Lower leg skin (tissue), 4 donors: ENCODE measurements at places on chromosomes 11 and 22. TPM values are rescaled to one million over a fixed set of nuclear protein-coding genes. Genes with fewer than 3 reads are reported as not detected.

DNA sequence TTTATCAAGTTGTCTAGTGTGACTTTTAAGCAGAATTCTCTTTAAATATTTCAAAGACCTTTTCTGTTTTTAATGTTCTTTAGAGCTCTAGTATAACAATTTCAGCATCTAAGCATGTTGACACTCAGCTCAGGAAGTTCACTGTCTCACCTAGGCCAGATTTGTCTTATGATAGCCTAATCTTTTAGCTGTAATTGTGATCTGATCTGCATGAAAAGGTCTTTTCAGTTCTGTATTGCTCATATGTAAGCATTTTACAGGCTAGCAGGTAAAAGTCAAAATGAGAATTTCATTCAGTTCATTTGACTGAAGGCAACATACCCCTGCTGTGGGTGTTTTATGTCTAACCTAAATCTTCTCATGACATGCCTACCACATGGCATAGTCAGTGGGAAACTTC is 46.7 kb upstream of the SLC37A2 start:
- no peak for DNase-seq

GRCh38 chr22:40694411-40694810 is 15.1 kb downstream of the MCHR1 start:
- no peak for DNase-seq

GRCh38 chr11:2187280-2187707 is 15.7 kb upstream of the TH start:
- DNase-seq: no peak

GRCh38 chr22:41048791-41049717 is 43.3 kb upstream of the EP300 start:
- DNase-seq: peak; percentile 34

GRCh38 chr11:128520888-128521681 is 66.3 kb downstream of the ETS1 start:
- no peak for DNase-seq

DNA sequence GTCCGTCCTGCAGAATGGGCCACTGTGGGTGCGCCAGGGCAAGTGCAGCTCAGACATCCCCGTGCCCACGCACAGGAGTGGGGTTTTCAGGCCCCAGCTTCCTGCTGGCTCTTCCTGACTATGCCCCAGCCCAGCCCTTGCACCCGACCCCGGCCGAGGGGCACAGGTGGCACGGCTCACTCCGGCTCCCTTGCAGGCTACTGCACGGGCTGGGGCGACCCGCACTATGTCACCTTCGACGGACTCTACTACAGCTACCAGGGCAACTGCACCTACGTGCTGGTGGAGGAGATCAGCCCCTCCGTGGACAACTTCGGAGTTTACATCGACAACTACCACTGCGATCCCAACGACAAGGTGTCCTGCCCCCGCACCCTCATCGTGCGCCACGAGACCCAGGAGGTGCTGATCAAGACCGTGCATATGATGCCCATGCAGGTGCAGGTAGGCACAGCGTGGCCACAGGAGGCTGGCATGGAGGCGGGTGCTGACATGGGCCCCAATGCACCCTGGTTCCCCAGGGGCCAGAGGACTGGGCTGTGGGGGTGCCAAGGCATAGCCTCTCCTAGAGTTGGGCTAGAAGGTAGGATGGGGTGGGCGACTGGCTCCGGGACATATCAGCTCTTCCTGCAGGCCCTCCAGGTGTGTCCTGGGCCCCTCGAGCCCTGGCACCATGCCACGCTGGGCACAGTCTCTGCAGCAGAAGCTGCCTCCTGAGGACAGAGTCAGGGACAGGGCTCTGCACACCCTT is 27.7 kb downstream of the MUC2 start:
- DNase-seq: no peak

- no peak for DNase-seq
These were observed 76.4 kb downstream of the YAP1 start for GRCh38 chr11:102186551-102187191.

DNA sequence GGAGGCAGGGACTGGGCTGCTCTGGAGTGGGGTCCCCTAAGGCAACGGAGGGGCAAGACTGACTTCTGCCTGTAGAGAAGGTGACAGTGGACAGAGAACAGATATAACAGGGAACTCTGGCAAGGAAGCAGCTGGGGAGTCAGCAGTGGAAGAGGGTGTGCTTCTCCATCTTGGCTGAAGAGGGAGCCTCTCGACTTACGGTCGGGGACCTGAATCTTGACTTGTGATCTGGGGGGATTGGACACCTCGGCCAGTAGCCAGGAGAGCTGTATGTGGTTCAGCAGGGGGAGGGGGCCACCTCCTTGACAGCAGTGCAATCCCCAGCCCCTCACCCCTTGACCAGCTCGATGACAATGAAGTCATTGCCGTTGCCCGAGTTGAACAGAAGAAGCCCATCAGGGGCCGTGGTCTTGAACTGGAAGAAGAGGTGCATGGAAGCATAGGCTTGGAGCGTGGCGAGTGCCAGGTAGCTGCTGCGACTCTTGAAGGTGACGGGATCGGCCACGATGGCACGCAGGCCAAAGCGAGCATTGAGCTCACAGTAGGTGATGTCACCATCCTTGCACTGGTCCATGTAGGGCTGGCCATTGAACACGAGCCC is 60.0 kb downstream of the SLC22A12 start:
- DNase-seq: no peak

DNA sequence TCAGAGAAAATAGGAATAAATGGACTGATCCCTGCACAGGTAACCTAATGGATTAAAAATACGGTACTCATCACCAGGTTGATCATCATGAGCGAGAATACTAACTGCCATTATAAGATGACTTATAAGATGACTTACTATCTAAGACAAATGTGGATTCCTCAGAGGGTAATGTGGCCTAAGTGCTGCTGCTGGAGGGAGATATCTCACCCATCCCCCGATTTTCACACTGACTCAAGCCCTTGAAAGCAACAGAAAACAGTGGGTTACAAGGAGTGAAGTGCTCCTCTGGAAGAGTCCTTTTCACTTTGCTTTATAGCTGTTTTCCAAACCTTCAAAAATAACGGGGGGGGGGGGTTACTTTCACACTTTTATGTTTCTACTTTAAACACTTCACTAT is 920 bp downstream of the TMEM218 start:
- no peak for DNase-seq

DNA sequence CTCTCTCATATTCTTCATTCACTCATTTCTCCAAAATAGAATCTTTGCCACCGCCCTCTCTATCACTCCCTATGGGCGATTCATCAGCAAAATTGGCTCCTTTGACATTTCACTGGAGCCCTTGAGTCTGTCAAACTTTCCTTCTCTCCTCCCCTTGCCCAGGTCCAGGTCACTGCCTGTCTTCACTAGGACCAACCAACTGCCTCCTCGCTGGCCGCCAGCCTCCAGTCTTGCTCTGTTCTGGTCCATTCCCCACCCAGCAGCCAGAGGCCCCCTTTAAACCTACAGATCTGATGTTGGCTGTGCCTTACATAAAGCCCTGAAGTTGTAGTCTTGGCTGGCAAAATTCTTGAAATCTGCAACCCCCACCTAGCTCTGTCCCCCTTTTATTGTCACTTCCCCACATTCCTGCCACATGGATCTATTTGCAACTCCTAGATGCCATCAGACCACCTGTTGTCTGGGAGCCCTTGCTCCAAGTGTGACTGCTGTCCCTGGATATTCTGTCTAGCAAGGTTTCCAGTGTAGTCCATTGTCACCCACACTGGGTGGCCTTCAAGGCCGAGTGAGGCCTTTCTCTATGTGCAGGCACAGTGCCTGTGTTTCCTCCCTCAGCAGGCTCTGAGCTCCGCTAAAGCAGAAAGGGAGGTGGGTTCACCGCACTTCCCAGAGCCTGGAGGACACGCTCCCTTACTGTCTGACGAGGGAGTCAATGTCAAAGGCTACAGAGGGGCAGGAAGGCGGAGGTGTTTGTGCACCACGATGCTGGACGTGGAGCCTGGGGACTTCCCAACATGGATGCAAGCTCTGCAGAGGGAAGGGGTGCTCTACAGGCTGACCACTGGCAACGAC is 25.5 kb downstream of the MYEOV start:
- no peak for DNase-seq

DNA sequence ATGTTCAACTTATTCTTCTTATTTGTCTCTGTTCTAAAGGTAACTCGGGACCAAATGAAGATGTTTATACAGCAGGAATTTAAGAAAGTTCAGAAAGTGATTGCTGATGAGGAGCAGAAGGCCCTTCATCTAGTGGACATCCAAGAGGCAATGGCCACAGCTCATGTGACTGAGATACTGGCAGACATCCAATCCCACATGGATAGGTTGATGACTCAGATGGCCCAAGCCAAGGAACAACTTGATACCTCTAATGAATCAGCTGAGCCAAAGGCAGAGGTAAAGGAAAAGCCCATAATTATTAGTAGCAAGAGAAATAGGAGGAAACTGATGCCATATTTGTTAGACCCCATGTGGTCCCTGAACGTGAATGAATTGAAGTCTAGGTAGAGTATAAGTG is 63.3 kb downstream of the TRIM44 start:
- DNase-seq: no peak

DNA sequence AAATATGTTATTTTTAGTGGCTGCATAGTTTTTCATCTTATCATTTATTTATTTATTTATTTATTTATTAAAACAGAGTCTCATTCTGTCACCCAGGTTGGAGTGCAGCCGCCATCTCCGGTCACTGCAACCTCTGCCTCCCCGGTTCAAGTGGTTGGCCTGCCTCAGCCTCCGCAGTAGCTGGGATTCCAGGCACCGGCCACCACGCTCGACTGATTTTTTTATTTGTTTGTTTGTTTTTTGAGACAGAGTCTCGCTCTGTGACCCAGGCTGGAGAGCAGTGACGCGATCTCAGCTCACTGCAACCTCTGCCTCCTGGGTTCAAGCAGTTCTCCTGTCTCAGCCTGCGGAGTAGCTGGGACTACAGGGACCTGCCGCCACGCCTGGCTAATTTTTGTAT is 262.9 kb upstream of the DDI1 start:
- no peak for DNase-seq

- peak; percentile 43 for DNase-seq
These were observed 12.4 kb downstream of the PIWIL3 start for GRCh38 chr22:24761888-24762675.

GRCh38 chr22:28855355-28856094 is 27.8 kb upstream of the ZNRF3 start:
- no peak for DNase-seq

DNA sequence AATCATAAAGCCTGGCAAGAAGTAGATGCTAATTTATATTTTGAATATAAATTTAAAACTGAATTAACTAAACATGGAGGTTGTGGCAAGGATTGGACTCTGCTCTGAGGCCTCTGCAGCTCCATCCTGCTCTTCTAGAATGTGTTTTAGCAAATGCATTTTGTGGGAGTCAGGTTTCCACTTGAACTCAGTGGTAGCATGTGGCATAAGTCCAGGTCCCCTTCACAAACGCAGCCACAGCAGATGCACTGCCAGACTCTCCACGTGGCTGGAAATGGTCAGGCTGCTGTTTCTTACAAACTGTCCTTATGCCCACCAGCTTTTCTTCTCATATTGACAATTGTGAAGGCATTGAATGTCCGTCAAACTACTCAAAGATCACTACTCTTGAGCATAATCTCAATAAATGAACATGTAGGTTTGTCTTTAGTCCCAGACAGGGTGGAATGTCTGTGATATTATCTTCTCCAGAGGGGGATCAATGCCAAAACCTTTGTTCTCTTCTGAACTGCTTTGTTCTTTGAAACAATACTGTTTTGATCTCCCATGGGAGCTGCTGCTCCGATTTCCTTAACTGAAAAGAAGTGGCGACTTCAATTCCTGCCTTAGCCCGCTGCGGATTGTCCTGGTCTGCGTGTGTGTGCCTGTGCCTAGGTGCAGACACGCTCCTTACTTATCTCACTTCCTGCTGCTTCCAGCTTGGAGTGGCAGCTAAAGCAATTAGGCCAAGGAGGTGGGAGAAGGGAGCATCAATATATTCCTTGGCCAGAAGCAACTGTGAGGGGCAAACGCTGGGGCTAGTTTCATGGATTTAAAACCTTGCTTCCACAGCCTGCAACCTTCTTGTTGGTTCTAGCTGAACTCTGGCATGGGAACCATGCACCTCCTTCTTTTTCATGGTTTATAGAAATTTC is 24.2 kb downstream of the EIF4G2 start:
- no peak for DNase-seq

DNA sequence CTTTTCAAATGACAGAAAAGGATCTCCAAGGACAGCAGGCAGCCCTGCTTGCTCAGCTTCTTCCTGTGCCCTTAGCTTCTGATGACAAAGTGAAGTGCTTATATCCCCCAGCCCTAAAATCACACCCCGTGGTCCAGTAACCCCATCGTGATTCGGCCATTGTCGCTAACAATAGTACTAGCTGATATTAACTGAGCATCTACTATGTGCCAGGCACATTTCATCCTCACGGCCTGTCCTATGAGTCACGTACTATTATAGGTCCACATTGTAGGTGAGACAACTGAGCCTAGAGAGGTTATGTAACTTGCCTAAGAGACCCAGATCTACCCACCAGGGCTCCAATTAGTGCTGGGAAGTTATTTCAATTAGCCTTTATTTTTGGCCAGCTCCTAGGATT is 6.1 kb downstream of the SCN4B start:
- DNase-seq: no peak

DNA sequence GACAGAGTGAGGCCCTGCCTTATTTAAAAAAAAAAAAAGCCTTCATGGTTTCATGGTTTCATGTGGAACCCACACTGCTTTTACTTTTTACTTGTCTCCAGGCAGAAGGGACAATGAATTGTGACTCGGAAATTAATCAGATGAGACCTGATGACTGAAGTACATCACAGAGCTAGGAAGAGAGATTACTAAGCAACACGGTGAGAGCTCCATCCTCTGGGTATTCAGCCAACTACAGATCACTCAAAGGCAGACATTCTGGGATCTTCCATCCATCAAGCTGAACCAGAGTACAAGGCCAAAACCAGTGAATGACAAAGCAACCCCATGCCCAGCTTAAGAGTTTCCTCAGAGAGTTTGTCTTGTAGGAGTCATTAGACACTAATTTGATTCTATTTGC is 433.2 kb downstream of the SOX6 start:
- no peak for DNase-seq

- DNase-seq: no peak
These were observed 3.6 kb downstream of the TRABD start for GRCh38 chr22:50189184-50189848.

GRCh38 chr11:64348383-64349024 is 8.5 kb downstream of the CCDC88B start:
- DNase-seq: no peak

GRCh38 chr11:131099013-131099412 is 182.7 kb upstream of the SNX19 start:
- DNase-seq: no peak

SCGB1D2 gene
- 642 TPM for total RNA-seq

PLEKHB1 gene
- 14.7 TPM for total RNA-seq

GLYAT gene
- total RNA-seq: 0.17 TPM

CBY1 gene
- 26.6 TPM for total RNA-seq

ARHGAP32 gene
- total RNA-seq: 49.1 TPM

SYT8 gene
- 108 TPM for total RNA-seq

IRAG1 gene
- total RNA-seq: 2.6 TPM

BIRC3 gene
- total RNA-seq: 10.5 TPM

TECTA gene
- total RNA-seq: 0.08 TPM

TTC17 gene
- 71.4 TPM for total RNA-seq

RTN4R gene
- 9.1 TPM for total RNA-seq

TP53AIP1 gene
- 9.2 TPM for total RNA-seq

VPREB1 gene
- not detected for total RNA-seq

OR4C15 gene
- not detected for total RNA-seq
